T1000 (cell line): ENCODE measurements at places on chromosomes 2 and 18.

GRCh38 chr2:61799099-61799498 lies 54.8 kb downstream of the FAM161A start:
- no peak for DNase-seq

GRCh38 chr2:182503886-182504285 lies 77.0 kb upstream of the PDE1A start:
- no peak for DNase-seq

DNA sequence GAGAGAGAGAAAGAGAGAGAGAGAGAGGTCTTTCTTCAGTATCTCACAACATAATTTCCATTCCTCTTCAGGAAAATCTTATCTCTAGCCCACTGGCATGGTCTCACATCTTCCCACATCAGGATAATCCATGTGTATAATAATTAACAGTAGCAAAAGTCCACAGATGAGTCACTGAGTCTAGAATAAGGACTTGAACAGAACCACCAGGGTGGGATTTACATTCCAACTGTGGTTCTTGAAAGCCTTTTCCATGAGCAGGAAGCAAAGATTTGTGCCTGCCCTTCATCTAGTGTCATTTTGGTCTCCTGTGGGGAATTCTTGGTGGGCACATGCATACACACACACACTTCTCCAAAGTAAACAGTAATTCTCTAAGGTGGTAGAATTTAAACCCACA lies 107.1 kb upstream of the TCF4 start:
- DNase-seq, result no peak

DNA sequence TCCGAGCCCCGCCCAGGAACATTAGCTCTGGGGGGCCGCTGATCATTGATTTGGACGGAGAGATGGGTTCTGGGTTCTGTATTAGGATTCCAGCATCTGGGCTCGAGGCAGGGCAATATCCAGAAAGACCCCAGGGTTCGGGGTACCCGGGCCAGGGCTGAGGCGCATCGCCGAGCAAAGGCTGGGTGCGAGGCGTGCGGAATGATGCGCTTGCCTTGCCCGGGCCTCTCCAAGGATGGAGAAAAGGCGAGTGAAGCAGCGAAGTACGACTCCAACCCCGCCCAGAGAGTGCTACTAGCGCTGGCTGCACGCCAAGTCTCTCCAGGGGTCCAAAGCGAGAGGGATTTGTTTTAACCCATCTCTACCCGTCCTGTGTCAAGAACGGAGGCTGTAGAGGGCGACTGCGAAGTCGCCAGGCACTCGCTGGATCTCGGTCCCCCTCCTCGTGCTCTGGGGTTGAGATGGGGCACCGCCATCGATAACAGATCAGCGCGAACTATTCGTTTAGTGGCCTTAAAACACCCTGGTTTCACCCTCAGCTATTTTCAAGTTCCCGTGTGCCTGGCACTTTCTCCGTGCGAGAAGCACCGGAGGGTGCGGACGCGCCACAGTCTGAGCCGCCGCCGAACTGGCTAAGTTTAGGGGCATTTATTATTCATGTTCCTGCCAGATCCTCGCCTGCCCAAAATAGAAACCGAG lies 1.9 kb downstream of the ADCYAP1 start:
- no peak for DNase-seq
